Activated CD4-positive, alpha-beta T cell treated with anti-CD3 and anti-CD28 coated beads for 24 hours (primary cell): ENCODE measurements at places on chromosomes 12 and 14.

DNA sequence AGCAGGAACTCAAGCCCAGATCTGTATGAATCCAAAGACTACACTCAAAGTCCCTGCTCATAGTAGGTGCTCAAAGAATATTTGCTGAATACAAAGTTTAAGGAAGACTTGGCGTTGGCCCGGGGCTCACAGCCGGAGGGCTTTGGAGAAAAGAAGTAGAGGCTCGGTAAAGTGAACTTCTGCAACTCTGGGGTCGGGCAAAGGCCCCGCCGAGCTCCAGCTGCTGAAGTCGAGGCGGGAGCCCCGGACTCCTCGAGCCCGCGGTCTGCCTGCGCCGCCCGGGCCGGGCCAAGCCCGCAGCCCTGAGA, 335 bp downstream of the GCN1 start:
- DNase-seq: no peak

- no peak for DNase-seq
Observed at GRCh38 chr14:103112400-103113243, 10.6 kb upstream of the TNFAIP2 start.

DNA sequence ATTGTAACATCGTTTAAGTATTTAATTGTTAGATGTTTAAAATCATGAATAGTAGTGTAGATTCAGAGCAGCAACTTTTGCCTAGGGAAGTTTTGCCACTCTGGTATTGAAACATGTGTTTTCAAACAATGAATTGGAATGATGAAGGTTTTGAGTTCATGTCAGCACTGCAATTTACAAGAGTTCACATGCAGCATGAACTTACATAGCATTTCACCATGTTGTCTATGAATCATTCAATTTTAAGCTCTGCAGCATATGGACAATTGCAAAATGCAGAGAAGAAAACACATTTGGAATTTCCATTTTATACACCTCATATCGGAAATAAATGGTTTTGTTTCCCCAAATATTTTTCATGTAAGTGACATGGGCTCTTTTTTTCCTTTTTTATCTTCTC, 170.7 kb upstream of the CDKN3 start:
- no peak for DNase-seq

DNA sequence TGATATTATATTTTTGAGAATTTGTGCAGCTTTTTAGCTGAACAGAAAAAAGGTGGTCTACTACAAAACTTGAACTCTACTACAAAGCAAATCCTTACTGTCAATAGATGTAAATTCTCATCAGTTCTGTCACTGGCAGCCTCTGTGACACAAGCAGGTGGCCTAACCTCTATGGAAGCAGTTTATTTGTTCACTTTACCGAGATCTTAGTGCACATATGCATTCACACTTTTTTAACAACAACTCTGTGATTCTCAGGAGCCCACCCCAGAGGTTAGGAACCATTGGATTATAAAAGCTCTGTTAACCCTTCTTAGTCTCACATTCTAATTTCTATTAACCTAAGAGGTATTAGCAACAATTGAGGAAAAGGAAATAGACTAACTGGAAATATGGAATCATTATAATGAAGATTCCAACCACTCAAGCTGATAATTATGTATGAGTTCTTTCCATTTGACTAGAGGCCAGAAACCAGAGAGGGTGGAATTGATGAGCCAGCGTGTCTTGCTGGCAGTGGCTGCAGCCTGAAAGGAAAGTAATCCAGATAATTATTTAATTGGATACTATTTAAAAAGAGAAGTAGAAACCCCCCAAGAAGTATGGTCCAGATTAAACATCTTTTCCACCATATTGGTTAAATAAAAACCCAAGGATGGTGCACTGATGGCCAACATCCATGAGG, 451.1 kb downstream of the TMEM117 start:
- DNase-seq: no peak

DNA sequence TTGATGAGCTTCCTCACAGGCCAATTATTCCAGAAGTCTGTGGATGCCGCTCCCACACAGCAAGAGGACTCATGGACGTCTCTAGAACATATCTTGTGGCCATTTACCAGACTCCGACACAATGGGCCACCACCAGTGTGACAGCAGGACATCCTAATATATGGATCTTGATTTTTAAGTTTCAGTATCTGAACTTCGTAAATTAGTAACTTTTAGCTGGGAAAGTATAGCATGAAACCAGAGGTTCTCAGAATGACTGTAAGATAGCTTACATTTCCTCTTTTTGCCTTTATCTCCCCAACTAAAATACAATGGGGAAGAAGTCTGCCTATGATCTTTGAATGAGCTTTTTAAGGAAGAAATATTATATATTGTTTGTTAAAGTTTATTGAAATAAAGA, 87.0 kb downstream of the DNAI7 start:
- DNase-seq: no peak

DNA sequence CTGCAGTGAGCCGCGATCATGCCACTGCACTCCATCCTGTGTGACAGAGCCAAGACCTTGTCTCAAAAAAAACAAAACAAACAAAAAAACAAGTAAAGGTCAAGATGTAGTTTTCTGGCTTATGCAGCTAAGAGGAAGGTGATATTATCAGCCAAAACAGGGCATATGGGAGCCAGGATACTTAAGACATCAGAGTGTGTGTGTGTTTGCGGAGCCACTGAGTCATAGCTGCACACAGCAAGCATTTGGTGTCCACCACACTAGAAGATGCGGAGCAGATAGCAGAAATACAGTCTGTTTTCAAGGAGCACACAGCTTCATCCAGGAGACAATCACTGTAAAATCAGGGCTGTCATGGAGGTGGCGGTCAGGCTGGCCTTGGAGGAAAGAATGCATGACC, 72.6 kb upstream of the REP15 start:
- DNase-seq: no peak

GRCh38 chr12:54300732-54301427, at the start of gene NFE2:
NFE2 (minus strand) TSS chr12:54301015; CDS start chr12:54295248, 5,767 bp downstream.
- DNase-seq: no peak

GRCh38 chr14:61091657-61092273, 110.7 kb downstream of the SLC38A6 start:
- DNase-seq: no peak

DNA sequence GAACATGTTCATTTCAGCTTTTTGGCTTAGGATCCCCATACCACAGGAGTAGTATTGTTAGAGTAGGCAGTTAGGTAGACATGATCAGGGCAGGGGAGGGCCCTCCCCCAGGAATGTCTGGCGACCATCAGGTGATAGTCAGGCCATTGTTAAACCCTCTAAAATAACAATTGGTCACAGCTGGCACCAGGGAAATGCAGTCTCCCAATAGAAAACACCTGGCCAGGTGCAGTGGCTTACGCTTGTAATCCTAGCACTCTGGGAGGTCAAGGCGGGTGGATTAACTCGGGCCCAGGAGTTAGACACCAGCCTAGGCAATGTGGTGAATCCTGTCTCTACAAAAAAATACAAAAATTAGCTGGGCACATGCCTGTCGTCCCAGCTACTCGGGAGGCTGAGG, 187.1 kb downstream of the MON2 start:
- no peak for DNase-seq

- no peak for DNase-seq
Observed at GRCh38 chr12:41473441-41473840, 285.3 kb downstream of the PDZRN4 start.

- no peak for DNase-seq
Observed at GRCh38 chr14:52923902-52924575, 26.8 kb downstream of the FERMT2 start.
